ENCODE measurements at places on chromosomes 12 and 14.

GRCh38 chr12:100672075-100672592, 98.7 kb downstream of the GAS2L3 start:
- DNase-seq, result peak; percentile 31

- DNase-seq, result peak; percentile 80
Measured at GRCh38 chr14:74401504-74402241, 24.3 kb downstream of the SYNDIG1L start.

- no peak for DNase-seq
Measured at GRCh38 chr12:109767991-109768900, 54.6 kb downstream of the FAM222A start.

DNA sequence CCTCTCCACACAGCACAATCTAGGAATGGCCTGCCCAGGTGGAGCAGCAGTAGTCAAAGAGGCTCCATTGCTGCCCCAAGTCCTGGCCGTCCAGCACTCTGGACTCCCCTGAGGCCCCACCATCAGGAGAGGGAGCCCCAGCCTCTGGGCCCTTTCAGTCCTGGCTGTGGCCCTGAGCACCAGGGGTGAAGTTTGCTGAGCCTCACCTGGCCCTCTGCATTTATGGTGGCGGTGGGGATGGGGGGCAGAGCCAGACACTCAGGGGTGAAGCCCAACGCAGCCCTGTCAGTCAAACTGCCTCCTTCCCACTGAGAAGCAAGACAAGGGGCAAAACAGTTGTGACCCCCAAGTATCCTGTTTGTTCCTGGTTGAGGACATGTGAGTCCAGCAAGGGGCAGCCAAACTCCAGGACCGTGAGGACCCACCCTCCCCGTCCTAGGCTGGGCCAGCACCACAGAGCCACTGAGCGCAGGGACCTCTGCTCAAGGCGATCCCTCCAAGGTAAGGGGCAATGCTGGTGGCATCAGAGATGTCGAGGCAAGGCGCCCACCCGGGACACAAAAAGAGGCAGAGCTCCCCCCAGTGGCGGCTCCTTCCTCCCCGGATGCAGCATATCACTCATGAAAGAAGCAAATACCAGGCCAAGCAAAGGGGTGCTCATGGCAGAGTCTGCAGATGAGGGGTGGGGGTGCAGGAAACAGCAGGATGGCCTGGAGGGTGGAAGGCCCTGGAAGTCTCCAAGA, 4.8 kb upstream of the AMN start:
- peak; percentile 66 for DNase-seq

DNA sequence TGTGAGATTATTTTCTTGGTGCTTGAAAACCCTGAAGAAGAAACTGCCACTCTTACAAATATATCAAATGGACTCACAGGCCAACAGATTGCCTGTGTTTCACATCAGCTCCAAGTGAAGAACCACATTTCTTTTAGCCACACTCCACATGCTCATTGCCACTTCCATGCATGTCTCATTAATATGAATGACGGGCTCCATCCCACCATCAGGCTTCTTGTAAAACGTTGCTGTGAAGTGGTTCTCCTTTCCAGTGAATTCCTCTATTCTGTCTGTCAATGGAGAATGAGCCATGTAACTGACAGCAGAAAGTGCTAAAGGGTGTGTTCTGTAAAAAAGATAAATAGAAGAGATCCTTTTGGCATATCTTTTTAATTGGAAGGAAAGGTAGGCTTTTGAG, 188.2 kb upstream of the RMST start:
- no peak for DNase-seq

DNA sequence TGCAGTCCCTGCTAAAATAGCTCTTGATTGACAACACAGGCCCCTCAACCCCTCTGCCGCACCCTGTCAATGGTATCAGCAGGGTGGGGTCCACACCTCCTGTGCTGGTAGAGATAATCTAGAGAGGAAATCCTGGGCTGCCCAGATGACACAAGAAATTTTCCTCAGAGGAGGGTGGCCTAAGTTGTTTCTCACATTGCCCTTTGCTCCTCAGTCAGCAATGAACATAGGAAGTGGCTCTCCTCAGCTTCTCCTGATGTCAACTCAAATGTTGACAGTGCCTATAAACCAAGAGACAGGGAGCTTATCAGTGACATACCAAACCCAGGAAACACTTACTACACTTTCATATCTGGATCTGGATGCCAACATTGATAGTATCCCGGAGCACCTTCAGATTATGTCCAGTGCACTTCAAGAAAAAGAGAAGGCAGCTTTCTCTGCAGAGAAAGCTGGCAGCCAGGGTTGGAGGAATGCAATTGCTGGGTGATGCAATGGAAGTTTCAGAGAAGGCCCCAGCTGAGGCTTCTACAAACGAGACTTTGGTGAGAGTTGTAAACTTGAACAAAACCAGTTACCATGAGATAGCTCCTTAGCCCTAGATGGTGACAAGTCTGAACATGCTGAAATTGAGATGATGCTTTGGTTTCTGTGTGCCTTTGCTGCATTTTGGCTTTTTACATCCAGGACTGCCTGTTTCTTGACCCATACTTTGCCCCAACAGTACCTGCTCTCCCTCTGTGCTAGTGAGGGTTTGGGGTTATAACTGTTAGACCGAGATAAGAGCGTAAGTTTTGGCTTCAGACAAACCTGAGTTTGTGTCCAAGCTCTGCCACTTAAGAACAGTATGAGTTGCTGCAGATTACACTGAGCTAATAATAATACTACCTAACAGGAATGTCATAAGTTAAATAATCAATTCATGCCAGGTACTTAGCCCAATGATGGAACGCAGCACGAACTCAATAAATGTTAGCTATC, 183.5 kb downstream of the NUAK1 start:
- DNase-seq, result no peak

GRCh38 chr12:66963901-66964300, 285.0 kb upstream of the GRIP1 start:
- no peak for DNase-seq

GRCh38 chr12:58458102-58458501, 462.2 kb downstream of the LRIG3 start:
- DNase-seq, result no peak

GRCh38 chr12:5562581-5562980, 130.7 kb downstream of the NTF3 start:
- no peak for DNase-seq

- no peak for DNase-seq
Measured at GRCh38 chr12:18897823-18898222, 159.9 kb downstream of the CAPZA3 start.

GRCh38 chr12:54378796-54379397, 5.6 kb downstream of the ZNF385A start:
- no peak for DNase-seq

DNA sequence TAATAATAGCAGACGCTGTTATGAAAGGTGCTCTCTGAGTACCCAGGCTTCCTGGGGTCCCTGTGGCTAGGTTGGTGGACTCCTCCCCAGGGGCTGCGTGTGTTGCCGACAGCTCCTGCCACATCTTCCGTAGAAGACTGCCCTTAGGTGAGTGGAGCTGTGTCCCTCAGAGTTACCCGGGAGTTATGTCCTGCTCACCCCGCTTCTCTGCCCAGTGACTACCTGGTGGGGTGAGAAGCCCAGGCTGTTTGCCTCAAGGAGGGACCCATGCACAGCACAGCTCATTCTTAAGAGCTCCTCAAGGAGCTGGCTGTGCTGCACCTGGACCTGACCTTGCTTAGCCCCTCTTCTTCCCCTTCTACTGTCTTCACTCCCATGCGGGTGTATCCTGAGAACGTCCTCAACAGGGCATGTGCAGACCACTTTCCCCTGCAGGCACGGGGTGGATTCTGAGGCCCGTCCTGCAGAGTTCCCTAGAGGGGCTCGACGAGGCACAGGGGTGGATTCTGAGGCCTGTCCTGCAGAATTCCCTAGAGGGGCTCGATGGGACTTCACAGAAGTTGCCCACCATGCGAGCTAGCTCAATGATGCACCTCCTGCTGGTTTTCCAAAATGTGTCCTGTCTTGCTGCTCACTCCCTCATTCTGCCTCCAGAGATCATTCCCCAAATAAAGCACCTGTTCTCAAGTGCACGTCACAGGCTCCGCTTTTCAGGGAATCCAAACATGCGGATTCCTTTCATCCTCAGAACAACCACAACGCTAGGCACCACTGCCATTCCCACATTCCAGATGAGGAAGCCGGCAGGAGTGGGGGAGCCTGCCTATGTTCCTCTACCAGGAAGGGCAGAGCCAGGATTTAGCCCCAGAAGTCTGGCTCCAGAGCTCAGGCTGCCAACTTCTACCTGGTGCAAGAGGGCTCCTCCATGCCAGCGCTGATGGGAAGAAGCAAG, 231.9 kb downstream of the GLT1D1 start:
- DNase-seq, result no peak

DNA sequence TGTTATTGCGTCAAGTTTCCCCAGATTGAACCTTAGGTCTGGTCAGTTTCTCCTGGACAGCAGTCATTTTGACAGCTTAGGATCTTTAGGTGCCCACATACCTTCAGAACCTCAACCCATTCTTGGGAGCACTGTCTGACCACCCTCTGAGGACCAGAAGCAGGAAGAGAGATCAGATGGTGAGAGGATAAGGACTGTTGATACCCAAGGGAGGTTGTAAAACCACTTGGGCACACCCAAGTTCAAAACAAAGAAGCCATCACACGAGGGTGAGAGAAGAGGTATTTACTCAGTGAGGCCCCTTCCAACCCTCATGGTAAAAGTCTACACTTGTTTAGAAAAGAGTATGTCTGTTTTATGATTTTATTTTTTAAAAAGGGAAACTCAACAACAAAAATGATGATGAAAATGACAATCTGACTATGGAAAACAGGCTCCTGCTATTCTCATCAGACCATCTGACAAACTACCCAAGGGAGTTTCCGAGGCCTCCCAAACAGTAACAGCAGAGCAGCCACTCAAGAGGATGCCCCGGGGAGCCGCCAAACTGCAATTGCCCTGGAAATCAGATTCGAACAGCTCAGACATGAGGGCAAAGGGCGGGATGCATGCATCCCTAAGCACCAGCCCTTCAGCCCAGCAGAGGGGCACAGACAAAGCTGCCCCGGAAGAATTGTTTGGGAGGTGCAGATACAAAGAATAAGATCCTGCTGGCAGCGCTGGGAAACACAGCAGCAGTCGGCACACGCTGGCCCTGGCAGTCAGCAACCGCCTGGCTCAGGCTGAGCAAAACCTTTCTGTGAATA, 162.6 kb upstream of the PLEKHG7 start:
- peak; percentile 44 for DNase-seq

DNA sequence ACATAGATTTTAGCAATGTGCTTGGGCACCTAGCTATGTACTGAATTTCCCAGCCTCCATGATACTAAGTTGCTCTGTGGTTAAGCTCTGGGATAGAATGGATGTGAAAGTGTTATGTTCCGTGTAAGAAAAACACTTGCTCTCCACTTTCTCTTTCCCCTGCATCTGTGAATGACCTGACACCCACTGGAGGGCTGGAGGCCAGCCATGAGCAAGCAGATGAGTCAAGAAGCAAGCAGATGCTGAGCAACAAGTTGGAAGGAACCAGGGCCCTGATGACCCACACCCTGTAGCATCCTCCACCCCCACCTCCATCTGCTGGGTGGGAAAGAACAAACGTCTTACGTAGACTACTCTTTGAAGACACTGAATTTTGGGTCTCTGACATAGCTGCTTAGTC, 56.6 kb downstream of the EID3 start:
- DNase-seq, result no peak

- DNase-seq, result no peak
Measured at GRCh38 chr12:97977870-97978405, 515.3 kb downstream of the RMST start.

GRCh38 chr12:100189636-100190394, 10.8 kb upstream of the ACTR6 start:
- no peak for DNase-seq

- DNase-seq, result no peak
Measured at GRCh38 chr14:32449648-32450047, 120.5 kb downstream of the AKAP6 start.

- DNase-seq, result no peak
Measured at GRCh38 chr12:66683073-66683472, 4.2 kb upstream of the GRIP1 start.
